CD4-positive, CD25-positive, alpha-beta regulatory T cell (primary cell): ENCODE measurements at places on chromosomes 1 and 21. TPM values are rescaled to one million over a fixed set of nuclear protein-coding genes. Genes with fewer than 3 reads are reported as not detected.

Gene CRABP2
- total RNA-seq = 5.1 TPM

Gene KRTAP21-3
- not detected for total RNA-seq

DNA sequence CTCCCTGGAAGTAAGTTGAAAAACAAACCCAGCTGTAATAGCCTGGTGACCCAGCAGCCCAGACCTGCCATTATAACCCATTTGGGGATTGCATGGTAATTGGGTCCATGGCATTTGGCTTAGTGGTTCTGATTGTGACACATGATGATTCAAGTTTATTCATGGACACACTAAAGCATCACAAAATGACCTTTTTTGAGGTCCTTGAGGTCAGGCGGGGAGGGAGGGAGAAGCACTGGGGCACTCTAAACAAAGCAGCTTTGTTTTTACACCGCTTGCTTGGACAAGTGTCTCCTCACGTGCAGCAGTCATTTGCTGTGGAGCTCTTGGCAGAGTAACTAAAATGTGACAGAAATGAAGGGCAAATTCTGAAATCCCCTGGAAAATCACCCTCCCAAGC, 241.0 kb upstream of the SGIP1 start:
- no peak overlapping the region for H3K4me3 ChIP-seq
- H3K4me1 ChIP-seq = no peaks in the 10 kb centered on the region
- H3K27ac ChIP-seq = no peak overlapping the region
- H3K27me3 ChIP-seq = no peaks in the 10 kb centered on the region
- DNase-seq = no peak
- H3K36me3 ChIP-seq = no peaks in the 10 kb centered on the region

DNA sequence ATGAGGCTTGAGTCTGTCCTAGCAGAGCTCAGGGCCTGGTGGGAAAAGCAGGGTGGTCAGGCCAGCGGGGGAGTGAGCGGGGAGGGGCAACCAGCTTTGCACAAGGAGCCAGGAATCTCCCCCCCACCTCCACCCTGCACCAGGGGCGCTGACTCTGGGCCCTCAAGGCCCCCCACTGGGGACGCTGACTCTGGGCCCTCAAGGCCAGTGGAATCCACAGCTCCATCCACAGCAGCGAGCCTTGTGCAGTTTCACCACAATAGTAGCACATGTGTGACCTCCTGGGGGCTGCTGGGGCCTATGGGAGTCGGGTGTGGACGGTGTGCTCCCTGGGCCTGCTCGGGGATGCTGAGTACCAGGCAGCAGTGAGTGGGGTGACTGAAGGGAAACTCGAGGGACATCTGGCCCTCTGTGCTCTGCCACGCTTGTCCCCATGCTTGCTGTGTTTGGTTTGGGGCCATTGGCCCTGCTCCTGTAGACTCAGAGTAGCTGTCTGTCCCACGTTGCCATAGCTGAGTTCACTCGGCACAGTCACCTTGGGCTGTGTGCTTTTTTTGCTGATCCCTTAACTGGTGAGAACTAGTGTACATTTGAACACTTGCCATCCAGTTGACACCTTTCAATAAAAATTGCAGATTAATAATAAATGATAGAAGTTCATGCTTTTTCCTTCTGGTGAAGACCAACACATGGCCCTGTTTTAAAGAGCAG, 89.2 kb downstream of the ADARB1 start:
- DNase-seq = no peak
- no peaks in the 10 kb centered on the region for H3K36me3 ChIP-seq
- H3K27me3 ChIP-seq = no peaks in the 10 kb centered on the region
- H3K27ac ChIP-seq = no peak overlapping the region

DNA sequence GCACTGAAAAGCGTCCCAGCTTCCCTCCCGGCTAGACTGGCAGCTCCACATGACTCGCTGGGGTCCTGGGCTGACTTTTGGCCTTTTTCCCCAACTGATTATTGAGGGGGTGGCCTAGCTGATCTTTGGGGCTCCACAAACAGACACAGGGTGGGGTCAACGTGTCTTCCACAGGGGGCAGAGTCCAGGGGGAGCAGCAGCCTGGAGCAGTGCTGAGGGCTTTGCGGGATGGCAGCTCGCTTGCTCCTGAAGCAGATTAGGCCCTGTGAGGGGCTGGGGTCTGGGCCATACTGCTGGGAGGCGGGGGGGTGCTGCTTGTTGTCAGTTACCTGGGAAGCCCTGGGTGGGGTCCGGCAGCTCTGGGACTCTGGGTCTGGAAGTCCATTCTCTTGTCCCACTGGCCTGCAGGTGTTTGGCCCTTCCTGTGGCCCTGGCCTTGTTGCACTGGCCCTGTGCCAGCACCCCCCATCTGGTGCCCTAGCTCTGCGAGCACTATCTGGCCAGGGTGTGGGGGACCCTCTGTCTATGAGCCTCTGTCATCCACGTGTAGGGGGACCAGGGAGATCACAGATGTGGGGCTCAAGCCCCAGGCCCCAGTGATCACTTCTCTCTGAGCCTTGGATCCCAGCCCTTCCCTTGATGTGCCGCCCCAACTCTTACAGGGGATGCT, 12.3 kb upstream of the HES5 start:
- H3K27ac ChIP-seq = no peak overlapping the region
- DNase-seq = no peak
- H3K36me3 ChIP-seq = no peaks in the 10 kb centered on the region
- no peak overlapping the region for H3K4me3 ChIP-seq

- no peak for DNase-seq
- H3K4me3 ChIP-seq = no peak overlapping the region
These were observed 26.9 kb upstream of the DDR2 start for GRCh38 chr1:162605225-162605927.

GRCh38 chr1:71166178-71167173, 85.6 kb upstream of the ZRANB2 start:
- H3K36me3 ChIP-seq = no peaks in the 10 kb centered on the region
- H3K4me3 ChIP-seq = no peak overlapping the region
- no peaks in the 10 kb centered on the region for H3K4me1 ChIP-seq
- H3K27me3 ChIP-seq = no peaks in the 10 kb centered on the region
- no peak overlapping the region for H3K27ac ChIP-seq
- DNase-seq = no peak

DNA sequence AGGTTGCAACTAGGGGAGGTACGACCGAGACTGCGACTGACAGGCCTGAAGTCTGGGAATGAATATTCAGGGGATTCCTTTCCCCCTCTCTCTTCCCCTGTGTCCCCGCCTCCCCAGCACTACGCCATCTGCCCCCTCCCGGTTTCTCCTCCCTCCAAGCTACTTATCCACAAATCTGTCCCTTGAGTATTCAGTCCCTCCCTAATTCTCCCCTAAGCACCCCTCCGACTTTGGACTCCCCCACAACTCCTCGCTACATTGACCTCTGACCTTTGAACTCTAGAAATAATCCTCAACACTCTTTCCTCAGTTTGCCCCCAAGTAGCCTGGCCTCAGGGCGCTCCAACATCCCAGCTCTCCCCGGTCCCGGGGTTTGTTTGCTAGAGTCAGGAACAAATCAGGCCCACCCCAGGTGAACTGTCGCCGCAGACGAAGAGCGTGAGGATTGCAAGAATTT, 393 bp downstream of the LYSMD1 start:
- H3K4me3 ChIP-seq = peak overlapping the region; percentile 100
- peaks cover 36% of the 10 kb centered on the region for H3K36me3 ChIP-seq
- H3K27ac ChIP-seq = peak overlapping the region; percentile 65
- peaks cover 34% of the 10 kb centered on the region for H3K4me1 ChIP-seq
- no peak for DNase-seq
